Activated CD4-positive, alpha-beta T cell treated with anti-CD3 and anti-CD28 coated beads for 1 hour (primary cell): ENCODE measurements at places on chromosomes 13 and 19.

DNA sequence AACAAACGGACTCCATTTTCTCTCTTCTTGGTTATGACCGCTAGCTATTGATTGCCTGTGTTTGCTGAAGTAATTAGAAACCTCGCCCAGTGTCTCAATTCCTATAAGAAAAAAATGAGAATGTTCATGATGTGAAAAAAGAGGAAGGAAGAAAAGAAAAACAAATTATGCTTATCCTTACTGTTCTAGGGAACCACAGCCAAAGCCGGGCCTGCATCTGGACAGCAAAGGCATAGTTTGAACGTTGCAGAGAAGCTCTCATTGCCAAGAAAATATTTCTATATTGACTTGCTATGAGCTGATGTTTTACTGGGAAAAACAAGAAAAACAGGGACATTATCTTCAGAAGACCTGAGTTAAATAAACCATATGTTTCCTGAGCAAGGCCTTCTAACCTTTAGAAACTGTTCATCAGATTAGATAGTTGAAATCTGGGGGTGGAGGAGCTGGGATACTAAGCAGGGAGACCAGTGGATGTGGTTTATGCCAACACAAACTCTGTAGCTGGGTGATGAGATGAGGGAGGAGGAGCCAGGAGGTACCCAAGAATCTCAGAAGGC, 55.0 kb downstream of the EFNB2 start:
- no peak for DNase-seq

DNA sequence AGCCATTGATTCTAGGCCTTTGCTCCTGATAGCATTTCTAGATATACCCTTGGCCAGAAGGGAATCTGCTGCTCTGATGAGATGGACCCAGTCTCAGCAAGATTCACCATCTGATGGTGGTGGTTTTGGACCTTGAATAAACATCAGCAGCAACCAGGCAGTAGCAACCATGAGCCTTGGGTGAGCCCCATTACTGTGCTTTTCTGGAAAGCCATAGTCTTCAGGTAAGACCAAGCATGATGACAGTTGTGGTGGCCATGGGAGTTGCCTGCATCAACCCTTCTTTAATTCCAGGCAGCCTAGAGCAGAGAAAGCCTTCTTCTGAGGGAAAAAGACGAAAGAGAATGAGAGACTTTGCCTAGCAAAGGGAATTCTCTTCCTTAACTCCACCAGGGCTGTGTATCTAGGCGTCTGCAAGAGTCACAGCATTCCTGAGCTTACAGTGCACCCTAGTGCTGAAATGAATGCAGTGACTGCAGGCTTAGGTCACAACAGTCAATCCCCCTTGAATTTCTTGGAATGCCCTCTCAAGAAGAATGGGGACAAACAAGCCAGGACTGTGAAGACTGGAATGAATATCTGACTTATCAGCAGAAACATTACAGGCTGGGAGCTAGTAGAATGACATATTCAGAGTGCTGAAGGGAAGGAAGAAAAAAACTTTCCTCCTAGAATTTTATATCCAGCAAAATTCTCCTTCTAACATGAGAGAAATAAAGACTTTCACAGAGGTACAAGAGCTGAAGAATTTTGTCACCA, 942.4 kb upstream of the PCDH20 start:
- DNase-seq: no peak

GRCh38 chr13:26895808-26896466, 135.4 kb upstream of the GPR12 start:
- no peak for DNase-seq

DNA sequence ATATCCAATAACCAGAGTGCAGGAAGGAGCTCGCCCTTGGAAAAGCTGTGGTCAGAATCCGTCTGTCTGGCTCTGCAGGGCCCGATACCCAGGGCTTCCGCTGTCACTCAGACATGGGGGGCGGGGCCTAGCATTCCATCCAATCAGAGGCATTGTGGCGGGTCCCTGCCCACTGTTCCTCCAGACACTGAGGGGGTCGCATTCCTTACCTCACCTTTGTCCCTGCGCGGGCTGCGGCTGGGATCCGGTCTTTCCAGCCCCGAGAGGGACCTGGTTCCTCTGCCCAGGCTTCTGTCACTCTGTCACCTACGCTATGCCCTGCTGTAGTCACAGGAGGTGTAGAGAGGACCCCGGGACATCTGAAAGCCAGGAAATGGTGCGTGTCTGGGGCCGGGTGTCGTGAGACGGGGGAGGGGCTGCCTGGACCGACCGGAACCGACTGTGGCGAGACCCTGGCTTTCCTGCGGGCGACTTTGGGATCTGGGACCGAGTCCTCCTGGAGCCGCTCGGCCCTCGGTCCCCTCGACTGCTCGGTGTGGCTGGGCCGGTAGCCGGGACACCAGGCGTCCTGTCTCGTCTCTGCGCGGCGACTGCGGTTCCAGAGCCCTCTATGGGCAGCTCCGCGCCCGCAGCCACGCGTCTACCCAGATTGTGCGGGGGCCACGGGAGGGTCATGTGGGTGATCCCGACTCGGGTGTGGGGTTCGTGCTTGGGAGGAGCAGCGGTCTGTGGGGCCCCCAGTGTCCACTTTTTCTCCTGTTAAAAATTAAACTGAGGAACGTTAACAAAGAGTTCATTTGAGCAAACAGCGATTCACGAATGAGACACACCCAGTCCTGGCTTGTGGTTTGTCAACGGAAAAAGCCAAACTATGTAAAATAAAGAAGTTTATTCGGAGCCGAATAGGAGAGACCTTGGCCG, at the start of gene ZNF69:
Gene ZNF69, plus strand, starts transcription at position 172 of the 921 bp plus-strand sequence. Its CDS starts 142 bp downstream, at position 314.
- peak; percentile 40 for DNase-seq

- DNase-seq: no peak
These were observed 785.0 kb downstream of the SLITRK5 start for GRCh38 chr13:88456151-88456550.

GRCh38 chr19:35460608-35461007, 12.6 kb downstream of the FFAR2 start:
- no peak for DNase-seq

DNA sequence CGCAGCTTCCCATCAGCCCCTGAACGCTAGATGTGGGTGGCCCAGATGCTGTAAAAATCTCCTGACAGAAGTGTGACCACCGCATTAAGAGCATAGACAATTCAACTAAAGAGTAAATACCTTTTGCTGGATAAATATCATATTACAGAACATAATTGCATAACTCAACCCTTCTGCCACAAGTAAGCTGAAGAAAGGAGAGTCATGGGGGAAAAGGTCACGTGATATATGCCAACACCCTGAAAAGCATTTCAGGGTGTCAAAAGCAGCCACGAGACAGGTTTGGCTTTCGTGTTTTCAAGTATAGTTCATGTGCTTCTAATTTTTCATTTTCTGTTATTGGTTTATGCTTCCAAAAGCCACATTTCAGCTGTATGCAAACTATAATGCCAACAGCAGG, 71.3 kb downstream of the LHFPL6 start:
- no peak for DNase-seq

DNA sequence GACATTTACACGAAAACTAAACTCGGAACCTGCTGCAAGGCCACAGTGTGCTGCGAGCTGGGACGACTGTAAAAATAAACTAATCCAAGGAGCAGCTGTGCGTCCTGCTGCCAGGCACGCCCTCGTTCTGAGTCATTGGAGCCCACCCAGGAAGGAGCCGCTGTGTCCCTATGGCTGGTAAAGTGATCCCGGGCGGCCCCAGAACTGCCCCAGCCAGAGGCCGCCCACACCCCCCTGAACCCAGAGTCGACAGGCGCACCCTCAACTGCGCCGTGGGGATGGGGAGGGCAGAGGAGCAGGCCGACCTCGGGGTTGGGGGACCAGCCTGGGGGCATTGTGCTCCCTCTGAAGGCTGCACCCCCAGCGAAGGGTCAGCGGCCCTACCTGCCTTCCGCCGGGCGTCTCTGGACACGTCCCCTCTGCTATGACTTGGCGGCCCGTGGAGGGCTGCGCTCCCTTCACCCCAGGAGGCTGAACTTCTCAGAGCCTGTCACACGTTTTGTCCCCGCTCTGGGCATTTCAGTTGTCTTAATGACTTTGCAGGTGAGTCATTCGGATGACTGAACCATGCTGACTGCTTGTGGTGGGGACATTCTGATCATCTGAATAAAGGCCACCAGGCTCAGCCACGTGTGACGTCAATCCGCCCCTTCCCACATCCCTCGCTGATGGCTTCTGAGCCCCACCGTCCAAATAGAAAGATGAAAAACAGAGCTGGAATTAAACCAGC, 42.7 kb downstream of the ADPRHL1 start:
- DNase-seq: no peak

DNA sequence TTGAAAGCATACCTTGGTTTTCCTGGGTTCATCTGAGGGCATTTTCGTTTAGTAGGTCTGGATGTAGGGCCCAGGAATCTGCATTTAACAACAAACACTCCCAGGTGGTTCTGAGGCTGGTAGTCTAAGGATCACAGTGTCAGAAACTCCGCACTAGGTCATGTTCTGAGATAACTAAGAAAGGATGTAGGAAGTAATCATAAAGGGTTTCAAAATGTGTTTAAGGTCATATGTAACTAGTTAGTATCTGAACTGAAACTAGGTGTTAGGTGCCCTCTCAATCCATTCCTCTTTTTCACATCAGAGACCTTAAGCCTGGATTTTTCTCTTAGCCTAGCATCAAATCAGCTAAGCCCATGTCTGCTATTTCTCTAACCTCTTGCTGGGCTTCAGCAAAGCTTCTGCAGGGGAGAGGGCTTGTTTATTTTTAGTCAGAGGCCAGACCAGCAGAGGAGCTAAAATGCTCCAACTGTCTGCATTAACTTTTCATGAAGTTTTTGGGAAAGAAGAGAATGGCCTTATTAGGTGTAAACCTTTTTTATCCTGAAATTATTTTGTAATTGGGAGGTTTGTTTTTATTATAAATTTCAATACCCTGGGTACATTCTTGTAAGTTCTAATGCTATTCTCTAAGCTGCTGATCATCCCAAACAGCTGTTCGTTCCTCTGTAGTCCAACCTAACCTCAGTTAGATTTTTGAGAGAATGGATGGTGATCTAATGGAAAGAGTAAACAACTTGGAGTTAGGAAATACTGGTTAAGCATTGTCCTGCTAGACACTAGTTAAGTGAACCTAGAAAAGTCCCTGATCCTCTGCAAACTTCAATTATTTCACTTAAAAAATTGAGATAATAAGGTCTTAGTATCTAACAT, 262.8 kb upstream of the RFC3 start:
- no peak for DNase-seq

- DNase-seq: no peak
These were observed 151.7 kb downstream of the LHFPL6 start for GRCh38 chr13:39451301-39451700.

- no peak for DNase-seq
These were observed 2.0 kb upstream of the ZNF784 start for GRCh38 chr19:55626350-55626749.

DNA sequence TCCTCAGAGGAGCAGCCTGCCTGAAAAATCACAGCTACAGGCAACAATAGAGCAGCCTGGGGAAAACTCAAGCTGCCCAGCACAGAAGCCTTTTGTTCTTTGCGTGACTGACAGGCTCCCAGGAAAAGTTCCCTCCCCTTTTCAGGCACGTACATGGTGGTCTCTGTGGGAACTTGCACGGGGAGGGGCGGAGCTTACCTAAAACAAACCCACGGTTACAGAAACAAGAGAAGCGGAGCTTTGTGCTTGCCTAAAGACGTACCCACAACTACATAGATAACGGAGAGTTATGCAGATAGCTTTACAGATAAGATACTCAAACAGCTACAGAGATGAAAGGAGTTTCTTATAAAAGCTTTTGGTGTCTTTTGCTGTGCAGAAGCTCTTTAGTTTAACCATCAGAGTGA, 11.4 kb downstream of the ETFB start:
- DNase-seq: no peak

- DNase-seq: no peak
These were observed 39.1 kb downstream of the LYL1 start for GRCh38 chr19:13063461-13064091.

DNA sequence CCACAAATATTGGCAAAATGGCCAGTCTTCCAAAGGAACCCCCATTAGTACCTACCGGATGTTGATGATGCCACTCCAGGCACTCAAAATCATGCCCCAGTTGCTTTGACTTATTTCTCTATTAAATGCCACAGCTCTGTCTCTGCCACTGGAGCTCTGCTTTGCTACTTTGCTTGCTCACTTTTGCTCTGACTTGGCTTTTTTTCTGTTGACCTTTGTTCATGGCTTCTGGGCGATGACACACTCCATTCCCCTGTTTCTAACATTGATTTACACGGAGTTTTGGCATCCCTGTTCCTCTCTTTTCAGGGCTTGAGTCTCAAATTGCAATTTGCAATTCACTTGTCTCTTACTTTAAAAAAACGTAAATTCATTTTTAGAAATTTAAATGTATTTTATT, 217.1 kb upstream of the SPRY2 start:
- DNase-seq: no peak

DNA sequence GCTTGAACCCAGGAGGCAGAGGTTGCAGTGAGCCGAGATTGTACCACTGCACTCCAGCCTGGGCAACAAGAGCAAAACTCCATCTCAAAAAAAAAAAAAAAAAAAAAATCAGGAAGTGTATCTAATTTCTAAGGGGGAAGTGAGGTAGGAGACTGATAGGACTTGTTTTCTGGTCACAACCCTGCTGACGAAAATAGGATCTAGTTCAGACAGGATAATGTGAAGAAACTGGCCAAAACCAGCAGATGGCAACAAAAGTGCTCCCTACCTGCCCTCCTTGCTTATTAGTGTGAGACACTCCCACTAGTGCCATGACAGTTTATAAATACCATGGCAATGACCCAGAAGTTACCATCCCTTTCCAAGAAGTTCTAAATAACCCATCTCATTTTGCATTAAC, 36.0 kb upstream of the KPNA3 start:
- DNase-seq: no peak

DNA sequence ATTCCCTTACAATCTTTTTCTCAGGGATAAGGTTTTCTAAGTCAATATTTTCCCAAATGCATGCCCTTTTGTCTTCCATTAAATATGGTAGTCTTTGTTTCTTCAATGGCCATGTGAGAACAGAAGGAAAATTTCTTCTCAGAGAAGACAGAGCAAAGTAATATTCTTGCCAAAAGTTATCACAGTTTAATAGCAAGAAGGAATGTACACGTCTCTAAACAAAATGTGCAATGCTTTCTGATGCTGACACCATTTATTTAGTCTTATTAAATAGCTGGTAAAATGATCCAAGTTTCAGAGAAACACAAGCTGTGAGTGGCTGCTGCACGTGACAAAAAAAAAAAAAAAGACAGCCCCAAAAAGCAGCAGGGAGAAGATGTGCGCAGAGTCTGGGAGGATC, 542.5 kb downstream of the GPC6 start:
- DNase-seq: no peak
